ENCODE measurements at places on chromosomes 1 and 21. TPM values are rescaled to one million over a fixed set of nuclear protein-coding genes. Genes with fewer than 3 reads are reported as not detected.

Gene XCL2
- total RNA-seq, result not detected

Gene SIM2
- 14.4 TPM for total RNA-seq

Gene F11R
- 50.6 TPM for total RNA-seq

Gene RCC2
- total RNA-seq, result 63.1 TPM

Gene PAPPA2
- total RNA-seq, result not detected

Gene OR6K6
- total RNA-seq, result not detected

Gene ANGPTL3
- total RNA-seq, result not detected

Gene IRF2BP2
- 97.7 TPM for total RNA-seq

Gene LORICRIN
- total RNA-seq, result not detected

Gene TNFRSF9
- 3.8 TPM for total RNA-seq

Gene ATP5PF
- total RNA-seq, result 245 TPM

Gene NUDT4B
- 0.43 TPM for total RNA-seq

Gene S100A8
- total RNA-seq, result not detected

Gene HPDL
- 4.4 TPM for total RNA-seq

Gene ADORA3
- total RNA-seq, result not detected

Gene UBXN11
- 17.5 TPM for total RNA-seq

Gene SPRR4
- total RNA-seq, result not detected

Gene KRTAP19-1
- not detected for total RNA-seq

Gene SPATA45
- total RNA-seq, result not detected

Gene CASQ2
- not detected for total RNA-seq

Gene WDR64
- not detected for total RNA-seq

Gene GIPC2
- total RNA-seq, result not detected

Gene LEFTY2
- total RNA-seq, result 0.09 TPM

Gene LHX4
- total RNA-seq, result 0.52 TPM

Gene STMN1
- 210 TPM for total RNA-seq

Gene DISP1
- total RNA-seq, result 1.2 TPM

Gene ADAMTS5
- total RNA-seq, result not detected

Gene CBS
- total RNA-seq, result 12.1 TPM

Gene OR2T29
- not detected for total RNA-seq

Gene SMCP
- not detected for total RNA-seq

Gene KRTAP21-2
- total RNA-seq, result not detected

Gene TNFAIP8L2
- total RNA-seq, result not detected

Gene KRTAP7-1
- not detected for total RNA-seq

Gene FAM163A
- not detected for total RNA-seq

Gene AMY2A
- not detected for total RNA-seq

Gene CLIC4
- 41.1 TPM for total RNA-seq

Gene GPR3
- total RNA-seq, result 1.9 TPM

Gene PRMT6
- not detected for total RNA-seq

Gene NKAIN1
- total RNA-seq, result 0.82 TPM

Gene CFHR4
- not detected for total RNA-seq

Gene MYOM3
- 7.2 TPM for total RNA-seq

Gene GUCA2A
- not detected for total RNA-seq

Gene RXFP4
- total RNA-seq, result not detected

Gene TIAM1
- 0.68 TPM for total RNA-seq

Gene ASTN1
- total RNA-seq, result not detected

Gene RGS18
- not detected for total RNA-seq

Gene SLC2A5
- total RNA-seq, result 0.17 TPM

Gene LCA5L
- 1.7 TPM for total RNA-seq

Gene OLFML2B
- 0.40 TPM for total RNA-seq

Gene OPTC
- total RNA-seq, result not detected

Gene GPR37L1
- 0.15 TPM for total RNA-seq

Gene FAM131C
- 15.5 TPM for total RNA-seq

Gene OR10J1
- total RNA-seq, result not detected

Gene GABPB2
- total RNA-seq, result 2.3 TPM

Gene CD1D
- total RNA-seq, result 0.05 TPM

Gene BRDT
- not detected for total RNA-seq

Gene REN
- not detected for total RNA-seq
